ENCODE measurements at places on chromosomes 1 and 21.

DNA sequence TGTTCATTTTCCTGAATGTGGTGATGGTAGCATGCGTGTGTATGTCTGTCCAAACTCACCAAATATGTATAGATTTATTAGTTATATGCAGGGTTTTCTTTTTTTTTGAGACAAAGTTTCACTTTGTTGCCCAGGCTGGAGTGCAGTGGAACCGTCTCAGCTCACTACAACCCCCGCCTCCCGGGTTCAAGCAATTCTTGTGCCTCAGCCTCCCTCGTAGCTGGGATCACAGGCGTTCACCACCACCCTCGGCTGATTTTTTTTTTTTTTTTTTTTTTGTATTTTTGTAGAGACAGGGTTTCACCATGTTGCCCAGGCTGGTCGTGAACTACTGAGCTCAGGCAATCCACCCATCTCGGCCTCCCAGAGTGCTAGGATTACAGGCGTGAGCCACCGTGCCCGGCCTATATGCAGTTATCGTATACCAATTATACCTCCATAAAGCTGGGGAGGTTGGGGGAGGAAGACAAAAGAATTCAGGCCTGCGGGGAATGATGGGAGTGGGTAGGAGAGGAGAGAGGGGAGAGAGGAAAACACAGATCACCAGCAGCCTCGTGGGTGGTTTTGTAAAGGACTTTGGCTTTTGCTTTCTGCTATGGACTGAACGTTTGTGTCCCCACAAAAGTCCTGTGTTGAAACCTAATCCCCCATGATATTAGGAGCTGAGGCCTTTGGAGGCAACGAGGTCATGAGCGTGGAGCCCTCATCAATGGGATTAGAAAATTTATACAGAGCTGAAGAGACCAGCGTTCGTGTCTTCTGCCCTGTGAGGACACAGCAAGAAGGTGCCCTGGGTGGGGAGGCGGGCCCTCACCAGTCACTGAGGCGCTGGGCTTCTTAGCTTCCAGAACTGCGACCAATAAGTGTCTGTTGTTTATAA, 4.4 kb upstream of the HNRNPU start:
- no peak for DNase-seq

GRCh38 chr1:154418062-154418921, 13.1 kb downstream of the IL6R start:
- no peak for DNase-seq

GRCh38 chr21:41370840-41371684, 9.2 kb downstream of the MX2 start:
- no peak for DNase-seq

DNA sequence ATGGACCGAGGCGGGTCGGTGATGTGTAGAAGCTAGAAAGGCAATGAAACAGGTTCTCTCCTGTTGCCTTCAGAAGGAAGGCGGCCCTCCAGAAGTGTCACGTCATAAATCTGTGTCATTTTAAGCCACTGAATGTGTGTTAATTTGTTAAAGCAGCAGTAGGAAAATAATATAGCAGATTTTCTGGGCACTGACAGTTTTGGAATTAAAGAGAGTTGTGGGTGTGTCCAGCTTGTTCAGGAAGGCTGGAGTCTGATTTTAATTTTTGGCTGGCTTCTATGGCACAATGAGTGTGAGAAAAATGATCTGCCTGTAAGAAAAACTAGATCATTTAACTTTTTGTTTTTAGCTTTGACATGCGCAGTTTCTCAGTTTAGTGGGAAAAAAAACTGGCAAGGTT, 177.3 kb downstream of the EDEM3 start:
- DNase-seq, result no peak

- no peak for DNase-seq
Observed at GRCh38 chr1:155123801-155124200, 3.9 kb upstream of the EFNA1 start.

DNA sequence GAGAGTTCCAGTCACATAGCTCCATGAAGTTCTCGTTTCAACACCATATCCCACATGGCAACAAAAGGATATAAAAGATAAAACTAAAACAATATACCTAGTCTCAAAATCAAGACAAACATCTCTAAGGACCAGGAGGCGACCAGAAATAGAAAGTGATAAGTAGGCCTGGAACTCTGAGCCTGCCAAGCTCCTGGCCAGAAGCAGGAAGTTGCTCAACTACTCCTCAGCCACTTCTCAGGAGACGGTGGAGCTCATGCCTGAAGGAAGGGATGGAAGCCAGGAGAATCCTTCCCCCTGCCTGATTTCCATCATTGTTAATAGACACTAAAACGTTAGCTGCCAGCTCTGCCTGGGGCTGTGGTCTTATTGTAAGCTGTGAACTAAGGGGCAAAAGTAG, 94.7 kb downstream of the DISP1 start:
- DNase-seq, result no peak

DNA sequence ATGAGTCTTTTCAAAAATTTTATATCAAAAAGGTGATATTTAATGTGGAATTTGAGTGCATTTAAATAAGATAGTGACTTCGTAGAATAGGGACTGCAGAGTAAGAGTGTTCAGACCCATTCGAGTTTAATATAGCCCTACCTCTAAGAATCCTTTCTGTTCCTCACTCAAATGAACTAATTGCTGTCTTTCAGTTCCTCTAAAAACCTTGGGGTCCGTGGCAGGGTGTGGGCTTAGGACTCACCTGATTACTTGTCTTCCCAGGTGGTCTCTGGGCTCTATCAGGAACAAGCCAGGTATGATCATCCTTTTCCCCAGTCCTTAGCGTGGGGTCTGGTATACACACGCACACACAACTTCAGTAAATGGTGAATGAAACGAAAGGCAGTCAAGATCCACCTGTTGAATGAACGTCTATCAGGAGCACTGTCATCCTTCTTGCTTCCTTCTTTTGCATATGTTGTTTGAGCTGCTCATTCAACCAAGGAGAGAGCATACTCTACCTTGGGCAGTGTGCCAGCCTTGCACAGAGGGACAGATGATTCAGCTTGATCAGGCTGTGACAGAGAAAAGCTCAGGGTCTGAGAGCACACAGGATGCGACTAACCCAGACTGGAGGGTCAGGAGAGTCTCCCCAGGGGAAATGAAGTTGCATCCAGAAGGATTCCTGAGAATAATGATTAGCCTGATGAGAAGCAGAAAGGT, 1.2 kb upstream of the RNF11 start:
- peak; percentile 65 for DNase-seq

- no peak for DNase-seq
Observed at GRCh38 chr1:117124661-117125060, 3.1 kb upstream of the TRIM45 start.

DNA sequence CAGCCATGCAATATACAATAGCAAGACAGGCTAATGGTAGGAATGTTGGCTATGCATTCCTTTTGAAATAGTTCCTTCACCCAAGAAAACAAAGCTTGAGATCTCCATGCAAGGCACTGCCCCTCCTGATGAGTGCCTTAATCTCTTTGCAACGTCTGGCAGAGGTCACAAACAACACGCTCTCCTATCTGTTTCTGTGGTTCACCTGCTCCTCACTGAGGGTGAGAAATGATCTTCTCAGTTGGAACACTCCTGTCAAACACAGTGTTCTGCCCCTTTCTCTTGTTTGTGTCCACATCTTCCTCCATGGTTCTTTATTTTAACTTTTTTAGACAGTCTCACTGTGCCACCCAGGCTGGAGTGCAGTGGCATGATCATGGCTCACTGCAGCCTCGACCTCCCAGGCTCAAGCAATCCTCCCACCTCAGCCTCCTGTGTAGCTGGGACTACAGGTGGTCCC, 21.2 kb upstream of the XPR1 start:
- no peak for DNase-seq

DNA sequence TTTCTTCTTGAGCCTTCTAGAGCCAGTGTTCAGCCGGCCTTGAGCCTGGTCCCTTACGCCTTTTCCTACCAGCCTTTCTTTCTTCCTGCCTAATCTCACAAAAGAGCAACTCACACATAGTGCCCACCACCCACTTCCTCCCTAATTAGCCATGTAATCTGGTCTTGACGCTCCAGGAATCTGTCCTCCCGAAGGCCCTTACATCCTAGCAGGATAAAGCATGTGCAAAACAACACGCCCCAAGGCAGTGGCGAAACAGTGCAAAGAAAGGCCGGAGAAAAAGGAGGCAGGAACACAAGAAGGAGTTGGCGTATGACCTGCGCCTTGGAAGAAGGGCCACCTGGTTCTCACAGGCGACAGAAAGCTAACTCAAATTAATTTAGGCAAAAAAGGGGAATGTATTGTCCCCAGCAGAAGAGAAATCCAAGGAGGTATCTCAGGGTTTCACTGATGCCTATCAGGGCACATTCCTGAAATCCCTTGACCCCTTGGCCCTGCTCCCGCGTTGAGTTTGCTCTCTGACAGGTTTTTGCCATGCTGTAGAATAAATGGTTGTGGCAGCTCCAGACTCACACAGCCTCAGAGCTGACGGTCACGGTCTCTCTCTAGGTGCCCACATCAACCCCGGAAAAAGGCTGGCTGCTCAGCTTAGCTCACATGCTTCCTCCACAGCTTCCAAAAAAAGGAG, 79.0 kb downstream of the ZNF281 start:
- no peak for DNase-seq

Data from GDM1 (cell line).